ENCODE measurements at places on chromosomes 4 and X.

- DNase-seq, result no peak
Observed at GRCh38 chrX:13008189-13008533, 33.3 kb downstream of the TMSB4X start.

GRCh38 chr4:181939199-181939945 lies 303.8 kb upstream of the TENM3 start:
- no peak for DNase-seq

- DNase-seq, result no peak
Observed at GRCh38 chr4:137661693-137662092, 129.4 kb upstream of the PCDH18 start.

- DNase-seq, result no peak
Observed at GRCh38 chrX:43604753-43605152, 51.3 kb upstream of the MAOA start.

DNA sequence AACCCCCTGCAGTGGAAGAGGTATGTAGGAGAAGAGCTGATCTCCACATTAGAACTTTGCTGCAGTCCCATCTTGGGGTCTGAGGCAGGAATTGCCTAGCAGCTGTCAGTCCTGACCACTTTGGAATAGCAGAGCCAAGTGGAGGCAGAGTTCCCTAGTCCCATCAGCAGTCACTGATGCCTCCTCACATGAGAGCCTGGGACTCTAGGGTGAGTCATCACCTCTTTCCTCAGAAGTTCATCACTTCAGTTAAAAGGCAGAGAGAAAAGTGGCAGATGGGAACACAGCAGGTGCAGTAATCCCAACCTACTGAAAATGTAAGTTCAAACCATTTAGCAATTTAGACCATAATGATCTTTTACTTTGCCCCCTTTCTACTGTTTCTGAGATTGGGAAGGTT lies 73.9 kb upstream of the MED14 start:
- DNase-seq, result no peak

- no peak for DNase-seq
Observed at GRCh38 chr4:122824616-122825015, 2.0 kb upstream of the FGF2 start.

DNA sequence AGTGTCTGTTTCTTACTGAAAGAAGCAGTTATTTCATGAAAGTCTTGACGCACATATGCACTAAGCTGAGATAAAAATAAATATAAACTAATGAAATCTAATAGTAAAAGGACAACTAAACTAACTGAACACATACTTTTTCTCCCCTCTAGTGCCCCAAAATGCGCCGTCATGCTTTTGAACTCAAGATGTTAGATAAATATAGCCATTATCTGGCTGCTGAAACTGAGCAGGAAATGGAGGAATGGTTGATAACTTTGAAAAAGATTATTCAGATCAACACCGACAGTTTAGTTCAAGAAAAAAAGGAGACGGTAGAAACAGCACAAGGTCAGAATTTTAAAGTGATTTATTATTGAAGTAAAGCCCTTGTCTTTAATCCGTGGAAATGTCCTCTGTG lies 70.2 kb downstream of the DOCK11 start:
- no peak for DNase-seq

DNA sequence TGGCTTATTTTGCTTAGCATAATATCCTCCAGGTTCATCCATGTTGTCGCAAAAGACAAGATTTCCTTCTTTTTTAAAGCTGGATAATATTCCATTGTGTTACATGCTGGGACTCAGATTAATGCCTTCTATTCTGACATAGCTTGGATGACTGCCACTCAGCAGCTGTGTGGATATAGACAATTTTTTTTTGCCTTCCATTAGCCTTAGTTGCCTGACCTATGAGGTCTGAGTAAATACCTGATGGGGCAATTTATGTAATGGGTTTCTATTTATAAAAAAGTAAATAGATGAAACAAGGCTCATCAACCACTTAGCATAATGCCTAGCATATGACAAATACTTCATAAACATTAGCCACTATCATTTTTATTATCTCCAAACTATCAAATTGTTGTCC lies 515.4 kb downstream of the ZNF674 start:
- no peak for DNase-seq

GRCh38 chr4:20253735-20254409 lies 2.2 kb downstream of the SLIT2 start:
- no peak for DNase-seq

DNA sequence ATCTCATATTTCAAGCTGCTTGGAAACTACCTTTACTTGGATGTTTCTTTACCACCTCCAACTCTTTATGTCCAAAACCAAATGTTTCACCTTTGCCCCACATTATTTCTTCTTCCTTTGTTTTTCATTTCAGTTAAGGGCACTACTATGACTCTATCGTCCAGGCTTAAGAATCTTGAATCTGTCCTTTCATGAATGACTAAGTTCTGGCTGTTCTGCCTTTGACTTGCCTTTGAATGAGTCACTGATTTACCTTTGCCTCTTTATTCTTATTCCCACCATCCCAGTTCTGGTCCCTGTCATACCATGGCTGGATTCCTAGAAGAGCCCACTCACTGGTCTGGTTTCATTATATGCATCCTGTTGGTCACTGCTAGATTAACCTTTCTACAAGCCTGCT lies 30.6 kb upstream of the PLAC1 start:
- no peak for DNase-seq

DNA sequence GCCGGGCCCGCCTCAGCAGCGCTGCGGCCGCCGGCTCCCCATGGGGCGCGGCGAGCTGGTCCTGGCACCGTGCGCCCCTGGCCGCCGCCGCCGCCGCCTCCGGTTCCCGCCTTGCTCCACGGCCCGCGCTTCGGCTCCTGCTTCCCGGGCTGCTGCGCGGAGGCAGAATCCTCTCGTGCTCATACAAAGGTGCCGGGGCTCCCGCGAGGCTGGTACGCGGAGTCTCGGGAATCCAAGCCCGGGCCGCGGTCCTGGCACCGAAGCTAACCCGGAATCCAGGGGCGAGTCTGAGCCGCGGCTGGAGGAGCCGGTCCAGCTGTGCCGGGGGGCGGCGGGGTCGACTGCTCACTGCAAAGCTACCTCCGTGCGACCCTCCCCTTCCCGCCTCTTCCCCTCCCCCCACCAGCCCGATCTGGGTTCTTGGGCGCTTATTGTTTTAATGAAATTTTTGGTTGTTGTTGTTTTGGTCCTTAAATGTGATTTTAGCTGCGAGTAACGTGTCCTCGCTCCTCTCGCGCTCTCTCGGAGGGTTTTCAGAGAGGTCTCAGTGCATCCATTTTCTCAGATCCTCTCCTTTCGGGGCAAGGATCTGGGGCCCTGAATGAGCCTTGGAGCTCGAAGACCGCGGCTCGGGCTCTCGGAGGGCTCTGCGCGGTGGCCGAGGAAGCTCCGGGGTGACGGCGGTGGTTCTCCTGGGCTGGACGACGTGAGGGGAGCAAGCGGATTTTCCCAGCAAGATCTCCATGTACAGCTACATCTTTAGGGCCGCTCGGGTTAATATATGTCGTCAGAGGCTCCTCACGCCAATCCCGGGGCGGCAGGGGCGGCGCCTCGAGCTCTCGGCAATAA lies at the start of gene HAND2:
Gene HAND2 (minus strand): TSS at position 753 of the 849 bp plus-strand sequence. CDS start 940 bp downstream, outside the sequence.
- no peak for DNase-seq

DNA sequence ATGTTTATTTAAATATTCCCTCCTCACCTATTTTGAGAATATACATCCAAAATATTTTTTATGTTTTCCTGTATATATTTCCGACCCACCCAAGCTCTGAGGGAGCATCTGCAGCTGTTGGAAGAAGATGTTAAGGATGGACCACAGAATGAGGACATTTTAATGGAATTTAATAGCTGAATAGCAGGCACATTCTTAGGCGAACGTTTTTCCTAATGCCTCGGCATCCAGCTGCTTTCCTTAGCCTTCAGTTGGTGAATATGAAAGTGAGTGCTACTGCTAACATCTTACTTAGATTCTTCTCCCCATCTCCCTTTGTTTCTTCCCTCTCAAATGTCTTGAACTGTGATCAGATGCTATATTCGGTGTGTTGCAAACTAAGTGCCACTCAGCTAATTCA lies 158.0 kb upstream of the CTSO start:
- DNase-seq, result no peak

DNA sequence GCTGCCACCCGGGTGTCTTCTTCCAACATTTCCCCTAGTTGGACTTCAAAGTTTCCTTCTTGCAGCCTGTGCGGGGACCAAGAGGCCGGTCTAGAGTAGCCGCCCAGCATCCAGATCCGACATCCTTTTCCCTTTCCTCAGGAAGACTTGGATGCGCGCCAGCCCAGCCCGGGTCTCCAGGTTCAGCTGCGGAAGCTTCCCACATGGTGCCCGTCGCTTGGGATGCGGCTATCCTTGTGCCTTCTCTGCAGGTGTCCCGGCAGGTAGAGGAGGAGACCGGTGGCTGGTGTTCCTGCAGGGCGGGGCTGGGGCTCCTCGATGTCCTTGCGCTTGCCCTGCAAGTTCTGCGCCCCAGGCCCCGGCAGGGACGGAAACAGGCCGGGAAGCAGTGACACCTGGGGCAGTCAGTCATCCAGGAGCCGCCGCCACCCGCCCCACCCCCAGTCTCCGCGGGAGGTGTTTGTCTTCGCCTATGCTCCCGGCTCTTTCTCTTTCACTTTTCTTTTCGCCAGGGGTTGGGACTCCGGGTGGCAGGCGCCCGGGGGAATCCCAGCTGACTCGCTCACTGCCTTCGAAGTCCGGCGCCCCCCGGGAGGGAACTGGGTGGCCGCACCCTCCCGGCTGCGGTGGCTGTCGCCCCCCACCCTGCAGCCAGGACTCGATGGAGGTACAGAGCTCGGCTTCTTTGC lies at the start of gene IL15:
Gene IL15 (plus strand): TSS at position 502 of the 689 bp plus-strand sequence. CDS start 82,882 bp downstream, outside the sequence.
- peak; percentile 45 for DNase-seq

GRCh38 chrX:108722561-108722960 lies 13.8 kb downstream of the IRS4 start:
- no peak for DNase-seq

GRCh38 chrX:33589316-33589715 lies 378.0 kb upstream of the DMD start:
- DNase-seq, result no peak

DNA sequence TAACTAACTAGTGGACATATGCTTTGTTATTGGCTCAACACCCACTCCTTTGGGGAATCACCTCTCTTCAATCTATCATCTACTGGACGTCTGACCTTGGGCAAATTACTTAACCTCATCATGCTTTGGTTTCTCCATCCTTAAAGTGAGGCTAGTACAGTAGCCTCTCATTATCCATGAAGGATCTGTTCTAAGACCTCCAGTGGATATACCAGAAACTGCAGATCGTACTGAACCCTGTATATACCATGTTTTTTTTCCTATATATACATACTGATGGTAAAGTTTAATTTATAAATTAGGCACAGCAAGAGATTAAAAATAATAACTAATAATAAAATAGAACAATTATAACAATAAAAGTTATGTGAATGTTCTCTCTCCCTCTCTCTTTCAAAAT lies 56.2 kb downstream of the HMGB3 start:
- DNase-seq, result no peak

GRCh38 chr4:2009651-2010233 lies 968 bp upstream of the NELFA start:
- DNase-seq, result peak; percentile 30

- DNase-seq, result no peak
Observed at GRCh38 chr4:75950213-75950815, 9.5 kb upstream of the NAAA start.

DNA sequence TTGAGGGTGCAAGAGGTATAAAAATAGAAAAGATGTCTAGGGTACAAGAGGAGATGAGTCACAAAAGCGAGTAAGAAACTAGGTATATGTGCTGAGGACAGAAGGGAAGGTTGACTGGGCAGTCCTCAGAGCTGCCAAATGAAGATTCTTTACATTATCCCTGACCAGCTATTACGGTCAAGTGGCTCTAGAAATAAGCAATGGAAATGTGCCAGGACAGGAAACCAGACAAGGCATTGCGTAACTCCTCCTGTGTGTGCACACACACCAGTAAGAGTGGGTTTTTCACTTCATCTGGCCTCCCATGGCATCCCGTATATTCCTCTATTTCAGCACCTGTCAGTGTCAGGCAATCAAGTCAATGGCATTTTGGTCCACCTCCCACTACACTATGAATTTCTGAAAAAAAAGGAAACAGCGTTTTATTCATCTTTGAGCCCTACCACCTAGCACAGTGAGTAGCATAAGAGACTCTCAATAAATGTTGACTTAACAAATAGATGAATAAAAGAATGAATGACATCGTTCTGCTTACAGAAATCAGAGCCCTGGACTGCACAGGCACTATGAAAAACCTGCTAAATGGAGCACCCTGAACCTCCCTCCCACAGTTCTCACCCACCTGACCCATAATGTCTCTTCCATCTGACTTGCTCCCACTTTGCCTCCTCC lies 62.6 kb upstream of the KLF3 start:
- DNase-seq, result no peak

DNA sequence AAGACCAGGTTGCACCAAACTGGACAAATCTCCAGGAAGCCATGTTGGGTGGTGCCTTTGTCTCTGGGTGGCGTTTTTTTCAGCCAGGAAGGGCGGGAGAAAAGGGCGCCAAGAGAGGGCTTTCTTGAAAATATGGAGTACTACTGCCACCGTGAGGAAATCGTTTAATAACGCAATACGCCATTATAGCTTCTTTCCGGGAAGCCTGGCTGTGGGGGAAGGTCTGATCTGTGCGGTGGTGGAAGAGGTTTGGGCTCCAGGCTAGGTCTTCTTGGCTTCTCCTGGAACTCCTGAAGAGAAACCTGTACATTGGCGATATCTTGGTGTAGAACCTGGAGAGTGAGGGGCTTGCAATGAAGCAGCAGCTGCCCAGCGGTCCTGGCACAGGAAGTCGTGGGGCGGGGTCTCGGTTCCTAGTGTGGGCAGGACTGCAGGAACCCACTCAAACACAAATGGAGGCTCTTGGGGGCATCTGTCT lies 202.7 kb downstream of the OR13H1 start:
- peak; percentile 46 for DNase-seq

GRCh38 chr4:69760455-69760854 lies at the start of gene SULT1B1:
Gene SULT1B1 (minus strand): TSS chr4:69760620. CDS start chr4:69755217, 5,403 bp downstream.
- DNase-seq, result no peak

DNA sequence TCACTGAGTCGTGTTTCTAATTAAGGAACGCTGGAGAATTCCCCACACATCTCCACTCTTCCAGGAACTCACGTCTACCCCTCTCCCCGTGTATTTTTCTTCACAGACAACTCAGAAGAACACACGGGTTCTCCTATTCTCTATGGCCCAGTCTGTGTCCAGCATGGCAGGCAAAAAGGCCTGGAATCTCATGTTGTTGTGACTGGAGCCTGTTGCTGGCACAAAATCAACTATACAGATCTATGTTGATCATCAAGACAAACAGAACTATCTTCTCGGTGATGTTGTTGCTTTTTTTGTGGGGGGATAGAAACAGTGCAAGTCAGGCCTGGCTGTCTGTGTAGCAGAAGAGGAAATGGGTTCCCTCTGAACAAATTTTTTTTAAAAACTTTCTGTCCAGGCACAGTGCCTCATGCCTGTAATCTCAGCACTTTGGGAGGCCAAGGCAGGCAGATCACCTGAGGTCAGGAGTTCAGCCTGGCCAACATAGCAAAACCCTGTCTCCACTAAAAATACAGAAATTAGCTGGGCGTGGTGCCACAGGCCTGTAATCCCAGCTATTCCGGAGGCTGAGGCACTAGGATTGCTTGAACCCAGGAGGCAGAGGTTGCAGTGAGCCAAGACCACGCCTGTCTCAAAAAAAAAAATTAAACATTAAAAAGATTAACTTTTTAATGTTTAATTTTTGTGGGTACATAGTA lies 50.5 kb upstream of the CBR4 start:
- DNase-seq, result no peak

- no peak for DNase-seq
Observed at GRCh38 chr4:8173492-8174242, 15.1 kb upstream of the ABLIM2 start.
